ENCODE measurements at places on chromosomes 7 and 10.

- no peak for DNase-seq
Observed at GRCh38 chr7:155283565-155284194, 14.0 kb upstream of the INSIG1 start.

DNA sequence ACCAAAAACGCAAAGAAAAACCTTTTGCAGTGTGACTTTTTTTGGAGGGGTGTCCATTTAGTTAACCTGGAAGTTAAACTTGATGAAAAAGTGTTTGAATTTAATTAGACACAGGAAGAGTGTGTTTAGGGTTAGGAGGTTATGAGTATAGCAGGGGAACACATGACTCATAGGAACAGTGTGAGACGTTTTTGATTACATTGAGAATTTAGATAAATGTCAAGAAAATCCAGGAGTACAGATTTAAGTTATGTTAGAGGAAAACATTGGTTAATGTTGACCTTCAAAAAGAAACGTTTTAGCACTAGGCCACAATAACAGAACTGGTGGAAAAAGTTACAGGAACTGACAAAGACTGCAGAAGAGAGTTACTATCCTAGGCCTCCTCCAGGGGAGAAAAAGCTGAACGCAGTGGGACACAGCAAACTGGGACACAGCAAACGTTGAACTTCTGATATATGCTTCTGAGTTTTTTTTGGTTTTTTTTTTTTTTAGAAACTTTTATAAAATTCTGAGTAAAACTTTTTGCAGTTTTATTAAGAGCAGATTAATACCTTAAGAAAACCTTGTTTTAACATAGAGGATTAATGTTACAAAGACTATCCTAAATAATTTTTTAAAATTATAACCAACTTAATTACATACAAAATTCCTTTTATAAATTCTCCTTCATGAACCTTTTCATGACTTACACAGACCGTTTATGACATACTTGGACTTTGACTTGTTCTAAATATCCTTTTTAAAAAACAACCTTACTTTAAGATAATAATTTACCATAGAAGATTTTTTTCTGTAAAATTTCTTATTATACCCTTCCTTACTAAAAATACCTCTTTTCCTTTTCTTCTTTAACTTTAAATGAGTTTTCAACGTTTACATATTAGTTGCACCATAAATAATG lies 22.2 kb downstream of the LANCL2 start:
- no peak for DNase-seq

DNA sequence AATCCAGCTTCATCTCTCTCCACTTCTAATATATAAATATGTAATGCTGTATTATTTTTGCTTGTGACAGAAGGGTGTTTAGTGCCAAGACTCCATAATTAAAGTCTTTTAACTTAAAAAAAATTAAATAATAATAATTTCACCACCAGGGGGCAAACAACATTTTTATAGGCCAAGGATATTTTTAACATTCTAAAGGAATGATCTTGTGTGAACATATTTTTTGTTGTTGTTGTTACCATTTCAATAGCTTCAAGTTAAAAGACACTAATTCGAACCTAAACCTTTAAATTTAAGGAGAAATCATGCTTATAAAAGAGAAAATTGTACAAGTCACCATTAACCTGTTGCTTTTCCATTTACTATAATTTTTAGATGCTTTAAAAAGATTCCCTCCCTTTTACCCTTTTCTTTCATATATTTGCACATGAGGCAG lies 7.5 kb upstream of the DNAJC1 start:
- DNase-seq = no peak

GRCh38 chr10:13439313-13440184 lies 89.3 kb downstream of the BEND7 start:
- DNase-seq = no peak

DNA sequence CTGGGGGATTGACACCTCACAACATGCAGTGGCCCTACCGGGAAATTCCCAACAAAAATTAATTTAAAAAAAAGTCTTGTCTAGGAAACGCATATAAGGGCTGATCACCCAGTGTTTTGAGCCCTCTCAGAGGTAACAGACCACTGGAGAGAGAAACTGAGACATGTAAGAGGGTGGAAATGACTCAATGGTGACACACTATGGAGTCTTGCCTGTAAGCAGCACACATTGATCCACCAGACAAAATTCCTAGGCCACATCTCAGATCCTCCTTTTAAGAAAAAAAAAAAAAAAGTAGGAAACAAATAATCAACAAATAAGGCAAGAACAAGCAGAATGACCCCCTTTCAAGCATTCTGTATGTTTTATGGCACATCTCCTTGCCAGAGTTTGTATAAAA lies 296.2 kb downstream of the MAGI2 start:
- no peak for DNase-seq

GRCh38 chr7:4690953-4691856 lies 9.1 kb downstream of the FOXK1 start:
- no peak for DNase-seq

GRCh38 chr10:120279196-120279595 lies 177.8 kb upstream of the PLPP4 start:
- DNase-seq = no peak

DNA sequence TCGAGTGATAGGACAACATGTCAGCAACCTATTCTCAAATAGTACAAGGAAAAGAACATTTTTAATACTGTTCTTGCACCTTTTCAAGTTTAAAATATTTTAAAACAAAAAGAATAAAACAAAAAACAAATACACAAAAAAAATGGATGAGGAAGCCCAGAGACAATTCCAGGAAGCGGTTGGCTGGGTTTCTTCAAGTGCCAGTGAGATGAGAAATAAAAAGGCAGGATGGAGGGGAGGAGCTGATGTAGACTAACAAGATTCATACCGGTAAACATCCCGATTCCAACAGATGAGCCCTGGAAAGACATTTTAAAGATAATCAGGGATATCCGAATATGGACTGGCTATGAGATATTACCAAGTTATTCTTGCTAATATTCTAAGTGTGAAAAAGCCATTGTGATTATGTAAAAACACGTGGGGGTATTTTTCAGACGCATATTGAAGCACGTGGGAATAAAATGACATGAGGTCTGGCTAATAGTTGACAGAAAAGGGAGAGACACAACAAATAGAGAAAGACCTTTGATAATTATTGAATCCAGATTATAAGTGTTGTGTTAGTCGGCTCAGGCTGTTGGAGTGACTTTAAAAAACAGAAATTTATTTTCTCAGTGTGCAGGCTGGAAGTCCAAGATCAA lies 101.3 kb upstream of the LRRC4 start:
- DNase-seq = no peak

DNA sequence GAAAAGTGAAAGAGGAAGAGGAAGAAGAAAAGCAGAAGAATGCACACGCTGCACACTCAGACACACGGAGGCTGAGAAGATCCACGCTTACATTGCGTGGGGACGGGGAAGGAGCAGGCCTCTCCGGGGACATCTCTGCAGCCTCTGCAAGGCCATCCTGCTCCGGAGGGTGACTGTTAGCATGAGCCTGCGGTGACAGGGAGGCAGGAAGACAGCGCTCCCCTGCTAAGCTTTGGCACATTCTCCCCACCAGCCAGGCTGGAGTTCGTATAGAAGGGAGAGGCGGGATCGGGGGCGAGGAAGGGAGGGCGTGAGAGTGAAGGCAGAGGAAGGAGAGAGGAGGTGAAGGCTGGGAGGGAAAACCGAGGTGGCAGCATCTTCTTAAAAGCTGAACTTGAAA lies 366.0 kb upstream of the SHH start:
- no peak for DNase-seq

DNA sequence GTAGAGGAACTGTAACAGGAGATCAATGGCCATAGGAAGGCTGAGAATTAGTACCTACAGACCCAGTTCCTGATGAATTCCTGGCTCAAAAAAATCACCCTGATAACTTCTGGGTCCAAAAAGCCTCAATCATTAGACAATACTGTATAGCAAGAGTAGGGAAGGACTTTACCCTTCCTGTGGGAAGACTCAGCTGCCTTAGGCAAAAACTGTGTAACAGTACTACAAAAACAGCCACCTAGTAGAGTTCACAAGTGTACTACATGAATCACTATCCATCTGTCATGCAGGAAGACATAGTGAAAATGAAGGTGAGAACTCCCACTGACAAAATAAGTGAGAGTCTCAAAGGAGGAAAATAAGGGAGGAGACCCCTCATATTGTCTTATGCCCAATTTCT lies 47.6 kb downstream of the MAP3K8 start:
- DNase-seq = no peak
